ENCODE measurements at places on chromosomes 7 and 10. TPM values are rescaled to one million over a fixed set of nuclear protein-coding genes. Genes with fewer than 3 reads are reported as not detected.

TUBB8 gene
- 0.48 TPM for polyA plus RNA-seq

ENO4 gene
- polyA plus RNA-seq: 0.28 TPM

ERLIN1 gene
- 23.7 TPM for polyA plus RNA-seq

DNA sequence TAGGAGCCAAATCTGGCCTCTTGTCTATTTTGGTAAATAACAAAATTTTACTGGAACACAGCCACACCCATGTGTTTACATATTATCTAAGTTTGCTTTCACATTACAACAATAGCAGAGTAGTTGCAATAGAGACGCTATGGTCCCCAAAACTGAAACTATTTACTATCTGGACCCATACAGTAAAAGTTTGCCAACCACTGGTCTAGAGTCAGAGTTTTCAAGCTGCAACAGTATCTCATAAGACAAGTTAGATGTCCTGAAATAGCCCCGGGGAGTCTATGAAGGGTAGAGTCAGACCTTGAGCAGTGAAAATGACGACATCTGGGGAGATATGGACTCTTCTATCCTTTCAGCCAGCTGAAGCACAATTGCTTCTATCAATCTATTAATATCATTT is 74.2 kb downstream of the CTNNA3 start:
- DNase-seq: no peak

- DNase-seq: no peak
Observed at GRCh38 chr7:673681-674453, 52.6 kb upstream of the DNAAF5 start.

Data from urinary bladder (tissue), 4 donors.